ENCODE measurements at places on chromosomes 3 and 15.

DNA sequence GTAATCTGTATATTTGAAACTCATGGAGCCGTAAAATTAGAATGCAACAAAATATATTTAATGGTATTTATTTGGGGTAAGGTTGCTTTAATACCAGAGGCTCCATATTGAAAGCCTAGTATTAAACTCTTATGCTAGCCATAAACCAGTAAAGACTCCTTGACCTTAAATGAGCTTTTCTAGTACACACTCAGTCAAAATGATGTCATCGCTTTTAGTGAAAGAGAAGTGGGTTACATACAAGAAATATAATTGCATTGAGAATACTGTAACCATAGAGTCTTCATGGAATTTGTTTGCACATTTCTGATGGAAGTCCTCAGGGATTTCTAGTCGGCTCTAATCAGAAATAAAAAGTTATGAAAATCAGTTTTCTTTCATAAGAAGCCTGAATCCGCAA is 757.6 kb downstream of the GBE1 start:
- no peak for DNase-seq

GRCh38 chr15:95970326-95970725 is 360.2 kb upstream of the NR2F2 start:
- no peak for DNase-seq

DNA sequence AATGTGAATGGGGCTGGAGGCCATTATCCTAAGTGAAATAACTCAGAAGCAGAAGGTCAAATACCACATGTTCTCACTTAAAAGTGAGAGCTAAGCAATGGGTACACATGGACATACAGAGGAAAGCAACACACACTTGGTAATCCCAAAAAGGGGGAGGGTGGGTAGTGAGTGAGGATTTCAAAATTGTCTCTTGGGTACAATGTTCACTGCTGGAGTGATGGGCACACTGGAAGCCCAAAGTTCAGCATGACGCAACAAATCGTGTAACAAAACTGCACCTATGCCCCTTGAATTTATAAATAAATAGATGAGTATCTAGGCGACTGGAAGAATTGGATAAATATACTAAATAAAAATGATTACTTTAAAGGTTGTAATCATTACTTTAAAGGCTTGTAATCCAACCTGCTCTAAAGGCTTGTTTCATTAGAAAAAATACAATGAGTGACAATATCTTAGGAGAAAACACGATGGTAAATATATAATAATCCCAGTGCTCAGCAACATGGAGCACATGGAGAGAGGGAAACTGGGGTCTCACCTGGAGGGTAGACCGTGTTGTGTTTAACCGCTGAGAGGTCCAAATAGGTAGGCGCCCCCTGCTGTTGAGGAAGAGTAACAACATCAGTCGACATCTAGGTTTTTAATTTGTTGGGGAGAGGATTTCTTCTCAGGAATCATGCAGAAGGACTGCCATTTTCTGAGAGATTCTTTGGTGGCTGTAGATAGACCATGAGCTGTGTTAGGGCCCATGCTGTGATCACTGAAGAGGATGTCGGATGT is 78.5 kb upstream of the ROBO1 start:
- DNase-seq: peak; percentile 41

DNA sequence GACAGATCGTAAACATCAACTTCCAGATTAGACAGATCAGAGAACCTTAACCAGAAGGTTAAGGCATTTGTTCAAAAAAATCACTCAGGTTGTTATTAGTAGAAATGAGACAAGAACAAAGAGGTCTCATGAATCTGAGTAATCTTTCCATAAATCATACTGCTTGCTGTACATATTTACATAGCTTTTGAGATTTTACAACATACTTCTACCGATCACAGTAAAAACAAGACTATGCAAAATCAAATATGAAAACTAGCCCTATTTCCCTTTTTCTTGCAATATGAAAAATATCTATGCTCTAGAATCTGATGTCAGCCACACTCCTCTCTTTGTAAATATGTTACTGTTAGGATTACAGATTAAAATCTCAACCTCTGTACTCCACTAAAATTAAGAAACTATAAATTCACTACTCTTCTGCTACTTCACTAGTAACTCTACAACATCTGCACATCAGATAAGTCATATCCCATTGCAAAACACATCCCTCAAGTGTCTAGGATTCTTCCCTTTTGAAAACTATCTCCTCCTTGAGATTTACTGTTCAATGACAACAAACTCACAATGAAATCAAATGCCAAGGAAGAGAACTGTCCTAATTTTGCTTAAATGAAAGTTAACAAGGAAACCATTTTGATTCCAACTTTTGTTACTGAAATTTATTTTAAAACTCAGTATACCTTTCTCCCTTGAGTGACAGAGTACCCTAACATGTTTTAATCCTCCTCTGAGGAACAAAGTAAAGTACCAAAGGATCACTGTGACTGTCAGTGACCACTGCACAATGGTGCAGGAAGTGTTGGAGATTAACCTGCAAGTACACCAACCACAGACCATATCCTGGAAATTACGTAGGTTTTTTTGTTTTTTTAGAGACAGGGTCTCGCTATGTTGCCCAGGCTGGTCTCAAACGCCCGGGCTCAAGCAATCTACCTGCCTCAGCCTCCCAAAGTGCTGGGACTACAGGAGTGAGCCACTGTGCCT is 12.8 kb downstream of the DCUN1D1 start:
- DNase-seq: peak; percentile 42

DNA sequence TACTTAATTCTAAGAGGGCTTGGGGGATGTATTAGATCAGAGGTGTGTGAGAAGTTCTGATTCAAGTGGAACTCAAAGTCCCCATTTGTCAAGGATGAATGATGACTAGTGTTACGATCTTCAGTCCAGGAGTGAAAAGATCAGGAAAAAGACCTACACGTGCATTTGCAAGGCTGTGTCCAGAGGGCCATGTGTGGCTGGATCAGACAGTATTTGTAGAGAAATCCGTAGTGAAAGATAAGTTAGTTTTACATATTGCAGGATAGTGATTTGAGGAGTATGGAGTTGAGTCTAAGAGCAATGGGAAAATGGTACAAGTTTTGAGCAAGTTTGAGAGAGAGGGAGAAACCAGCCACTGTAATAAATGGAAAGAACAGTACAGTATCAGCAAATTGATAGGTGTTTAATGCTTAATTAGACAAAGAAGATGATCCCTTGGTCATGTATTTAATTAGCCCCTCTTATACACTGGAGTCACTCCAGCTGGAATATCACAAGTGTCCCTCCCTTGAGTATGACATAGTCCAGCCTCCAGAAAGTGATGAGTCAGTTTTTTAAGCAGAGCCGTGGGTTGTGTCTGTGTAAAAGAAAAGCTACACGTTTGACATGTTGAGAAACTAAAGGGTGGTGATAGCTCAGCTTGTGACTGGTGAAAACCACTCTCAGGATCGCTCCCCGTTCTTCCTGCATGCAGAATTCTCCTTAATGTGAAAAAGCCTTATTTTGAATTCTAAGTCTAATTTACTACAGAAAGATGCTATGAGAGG is 348.8 kb downstream of the ROBO1 start:
- DNase-seq: no peak

GRCh38 chr3:45976191-45977091 is 19.2 kb downstream of the FYCO1 start:
- no peak for DNase-seq

- no peak for DNase-seq
Observed at GRCh38 chr15:95610945-95611344, 719.6 kb upstream of the NR2F2 start.

- DNase-seq: no peak
Observed at GRCh38 chr15:64453689-64454037, 6.7 kb upstream of the ZNF609 start.

DNA sequence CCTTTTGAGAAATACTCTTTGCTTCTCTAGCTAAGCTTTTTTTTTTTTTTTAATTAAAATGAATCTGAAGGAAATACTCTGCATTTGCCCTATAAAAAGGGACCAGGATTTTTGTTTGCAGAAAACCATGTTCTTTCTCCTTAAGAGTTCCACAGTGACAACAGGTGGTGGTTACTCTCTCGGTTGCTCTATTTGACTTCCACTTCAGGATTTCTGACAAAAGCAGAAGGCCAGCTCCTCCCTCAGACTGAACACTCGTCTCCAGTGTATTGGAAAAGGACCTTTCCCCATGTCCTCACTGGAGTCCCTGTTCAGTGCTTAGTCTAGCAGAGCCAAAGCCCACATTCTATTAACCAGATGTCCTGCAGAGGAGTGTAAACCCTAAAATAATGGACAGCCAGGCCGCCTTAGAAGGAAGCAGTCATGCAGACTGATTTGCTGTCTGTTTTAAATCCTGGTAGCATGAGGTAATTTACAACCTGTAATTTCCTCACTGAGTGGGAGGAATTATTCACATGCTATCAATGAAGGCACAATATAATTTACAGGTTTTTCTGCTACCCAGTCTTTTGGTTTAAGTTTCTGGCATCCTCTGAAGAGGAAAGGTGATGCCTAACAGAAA is 599.3 kb downstream of the PYDC2 start:
- DNase-seq: no peak

- peak; percentile 71 for DNase-seq
Observed at GRCh38 chr15:95291898-95292472, 1038.5 kb upstream of the NR2F2 start.

DNA sequence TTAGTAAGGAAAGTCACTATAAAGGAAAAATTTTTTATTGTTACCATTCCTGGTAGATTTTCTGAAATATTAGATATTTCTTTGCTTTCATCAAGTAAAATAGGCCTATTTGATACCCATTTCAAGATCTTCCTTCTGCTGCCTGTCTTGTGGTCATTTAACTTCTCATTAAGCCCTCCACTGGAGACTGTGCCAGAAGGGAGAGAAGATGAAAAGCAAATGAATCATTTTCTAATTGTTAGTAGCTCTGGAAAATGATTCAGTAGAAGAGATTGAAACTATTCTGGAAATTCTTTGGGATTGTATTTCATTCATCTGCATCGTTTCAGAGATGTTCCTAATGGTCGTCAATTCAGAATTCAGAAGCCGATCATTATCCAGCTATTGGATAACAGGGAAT is 3.2 kb downstream of the KCTD6 start:
- DNase-seq: no peak

- DNase-seq: no peak
Observed at GRCh38 chr15:81126892-81127291, 7.2 kb upstream of the CFAP161 start.

DNA sequence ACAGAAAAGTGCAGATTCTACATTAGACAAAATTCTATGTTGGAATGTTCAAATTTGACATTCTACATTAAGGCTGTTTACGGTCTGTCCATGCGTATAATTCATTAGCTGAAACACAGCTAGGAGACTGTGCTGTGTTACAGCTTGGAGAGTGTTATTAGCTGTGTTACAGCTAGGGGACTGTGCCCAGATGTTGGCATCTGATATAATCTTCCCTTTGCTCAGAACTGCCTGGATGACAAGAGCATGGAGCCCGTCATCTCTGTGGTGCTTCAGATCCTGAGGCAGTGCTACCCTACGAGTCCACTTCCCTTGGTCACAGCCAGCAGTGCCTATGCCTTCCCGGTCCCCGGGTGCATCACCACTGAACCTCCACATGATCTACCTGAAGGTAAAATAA is 177.0 kb downstream of the AGBL1 start:
- DNase-seq: no peak

- DNase-seq: peak; percentile 82
Observed at GRCh38 chr15:101501703-101502373, 12.3 kb upstream of the PCSK6 start.

DNA sequence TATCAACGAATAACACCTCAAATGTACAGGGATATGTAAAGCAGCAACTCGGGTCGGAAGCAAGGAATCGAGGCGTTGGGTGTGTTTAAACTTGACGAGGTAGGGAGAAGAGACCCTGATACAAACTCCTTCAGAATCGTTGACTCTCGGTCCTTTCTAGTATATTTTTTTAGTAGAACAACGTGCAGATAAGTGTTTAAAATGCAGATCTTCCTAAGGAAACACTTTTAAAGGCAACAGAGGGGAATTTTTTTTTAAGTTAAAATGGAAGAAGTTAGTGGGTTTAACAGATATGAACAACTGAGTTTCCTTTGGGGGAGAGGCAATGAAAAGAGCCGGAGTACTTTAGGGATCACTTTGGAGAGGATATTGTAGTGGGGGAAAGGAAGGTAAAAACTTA is 1.1 kb upstream of the KPNA4 start:
- peak; percentile 12 for DNase-seq

DNA sequence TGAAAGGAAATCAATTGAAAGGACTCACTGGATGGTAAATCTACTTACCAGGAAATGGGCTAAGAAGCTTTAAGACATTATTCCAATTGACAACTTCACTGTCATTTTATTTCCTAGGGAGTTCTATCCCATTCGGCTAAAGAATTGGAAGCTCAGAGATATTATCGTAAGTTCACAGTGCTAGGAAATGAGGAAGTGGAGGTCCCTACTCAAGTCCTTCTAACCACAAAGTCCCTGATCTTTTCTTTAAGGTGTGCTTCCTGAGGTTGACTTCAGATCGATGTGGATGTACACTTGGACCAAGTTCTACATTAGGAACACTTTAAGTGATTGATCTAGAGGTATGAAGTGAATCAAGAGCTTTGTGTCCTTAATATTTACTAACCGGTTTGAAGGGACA is 63.6 kb downstream of the MDFIC2 start:
- no peak for DNase-seq

GRCh38 chr3:52190294-52191074 is 7.5 kb upstream of the ALAS1 start:
- DNase-seq: no peak

- peak; percentile 7 for DNase-seq
Observed at GRCh38 chr3:189195302-189195701, 23.5 kb downstream of the TPRG1 start.

- DNase-seq: no peak
Observed at GRCh38 chr3:70919661-70920060, 607.2 kb upstream of the MDFIC2 start.

GRCh38 chr3:4722103-4722502 is 229.0 kb downstream of the ITPR1 start:
- DNase-seq: peak; percentile 86

DNA sequence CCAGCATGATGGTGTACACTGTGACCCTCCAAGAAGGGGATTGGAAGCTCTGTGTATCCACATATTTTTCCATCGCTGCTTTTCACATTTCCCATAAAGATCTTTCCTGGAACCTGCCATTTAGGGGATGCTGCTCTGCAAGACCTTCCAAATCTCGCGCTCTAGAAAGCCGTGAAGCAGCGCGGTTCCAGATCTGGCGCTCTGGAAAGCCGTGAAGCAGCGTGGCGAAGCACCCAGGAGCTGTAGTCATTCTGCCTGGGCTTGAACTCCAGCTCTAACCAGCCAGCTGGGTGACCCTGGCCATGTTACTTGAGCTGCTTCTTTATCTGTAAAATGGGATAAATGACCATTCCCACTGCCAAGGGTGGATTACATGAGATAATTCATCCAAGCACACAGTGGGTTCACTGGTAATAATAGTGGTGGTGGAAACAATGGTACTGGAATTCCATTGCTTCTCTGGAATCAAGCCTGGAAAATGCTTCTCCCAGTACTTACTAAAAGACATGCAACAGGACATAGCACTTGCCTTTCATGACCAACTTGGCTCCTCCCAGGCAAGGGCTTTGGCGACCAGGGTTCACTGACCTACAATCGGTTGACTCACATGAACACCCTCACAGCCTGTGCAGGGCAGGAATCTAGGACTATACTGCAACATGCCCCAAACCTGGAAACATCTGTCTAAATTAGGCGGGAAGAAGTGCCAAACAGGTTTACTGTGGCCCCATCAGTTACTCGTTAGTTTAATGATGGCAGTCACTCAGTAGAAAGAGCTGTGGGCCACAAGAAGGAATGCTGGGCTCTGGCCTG is 70.7 kb downstream of the XXYLT1 start:
- DNase-seq: no peak

Measured in hematopoietic multipotent progenitor cell treated with erythropoietin and hydrocortisone succinate and interleukin-3 and kit ligand, for 4 days (in vitro differentiated cells).